HuH-7 (cell line): ENCODE measurements at places on chromosomes 5 and 9.

DNA sequence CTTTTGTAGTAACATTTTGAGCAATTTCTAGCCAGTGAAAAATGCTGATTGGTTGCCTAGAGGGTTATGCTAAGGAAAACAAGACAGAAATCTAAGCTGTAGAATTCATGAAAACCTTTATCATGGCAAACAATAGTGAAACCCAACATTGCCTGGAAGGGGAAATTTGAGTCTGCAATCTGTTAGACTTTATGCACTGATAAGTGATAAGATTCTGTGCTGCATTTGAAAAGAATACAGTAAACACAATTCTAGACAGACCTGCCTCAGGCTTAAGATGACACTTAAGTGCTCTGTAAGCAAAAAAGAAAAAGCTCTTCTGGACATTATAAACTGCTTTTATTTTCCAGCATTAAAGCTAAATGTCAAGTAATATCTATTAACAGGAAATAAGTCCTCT is 519.3 kb downstream of the ISL1 start:
- DNase-seq = no peak

- no peak for DNase-seq
These were observed 95.1 kb downstream of the DMXL1 start for GRCh38 chr5:119166026-119166425.

DNA sequence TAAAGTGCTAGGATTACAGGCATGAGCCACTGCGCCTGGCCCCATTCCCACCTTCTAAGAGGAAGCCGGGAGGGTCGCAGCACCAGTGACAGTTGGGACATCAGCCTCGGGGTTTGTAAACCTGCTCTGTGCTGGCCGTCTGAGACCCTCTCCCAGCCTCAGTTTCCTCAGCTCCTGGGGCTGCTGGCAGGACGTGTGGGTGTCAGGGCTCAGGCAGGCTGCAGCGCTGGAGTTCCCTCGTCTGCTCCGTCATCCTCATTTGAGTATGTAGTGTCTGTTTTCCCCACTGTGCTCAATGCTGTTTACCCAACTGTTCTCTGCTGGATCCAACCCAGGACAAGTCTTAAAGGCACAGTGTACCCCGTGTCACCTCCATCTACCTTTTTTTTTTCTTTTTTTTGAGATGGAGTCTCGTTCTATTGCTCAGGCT is 2.0 kb upstream of the NINJ1 start:
- no peak for DNase-seq

- DNase-seq = no peak
These were observed 39.9 kb downstream of the NEURL1B start for GRCh38 chr5:172680921-172681320.

GRCh38 chr9:126723807-126724172 is 81.0 kb upstream of the ZBTB43 start:
- DNase-seq = no peak

DNA sequence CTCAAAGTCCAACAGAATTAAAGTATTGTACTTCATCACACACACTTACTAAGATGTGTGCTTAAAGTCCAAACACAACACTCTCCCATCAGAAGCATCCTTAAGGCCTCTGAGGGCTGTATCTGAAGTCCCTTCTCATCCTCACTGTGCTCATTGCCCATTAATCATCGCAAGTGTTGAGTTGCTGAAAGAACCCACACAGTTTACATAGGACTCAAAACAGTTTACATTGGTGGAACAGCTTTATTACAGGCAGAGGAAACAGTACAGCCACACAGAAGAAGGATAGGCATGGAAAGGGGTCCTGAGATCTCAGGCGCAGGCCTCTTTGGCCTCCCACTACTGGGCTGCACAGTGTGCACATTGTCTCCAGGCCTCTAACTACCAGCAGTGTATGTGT is 113.4 kb downstream of the CMYA5 start:
- no peak for DNase-seq

- DNase-seq = peak; percentile 4
These were observed 42.8 kb downstream of the TIMD4 start for GRCh38 chr5:156920042-156920860.

GRCh38 chr9:95218773-95219172 is 98.7 kb downstream of the FANCC start:
- DNase-seq = no peak

DNA sequence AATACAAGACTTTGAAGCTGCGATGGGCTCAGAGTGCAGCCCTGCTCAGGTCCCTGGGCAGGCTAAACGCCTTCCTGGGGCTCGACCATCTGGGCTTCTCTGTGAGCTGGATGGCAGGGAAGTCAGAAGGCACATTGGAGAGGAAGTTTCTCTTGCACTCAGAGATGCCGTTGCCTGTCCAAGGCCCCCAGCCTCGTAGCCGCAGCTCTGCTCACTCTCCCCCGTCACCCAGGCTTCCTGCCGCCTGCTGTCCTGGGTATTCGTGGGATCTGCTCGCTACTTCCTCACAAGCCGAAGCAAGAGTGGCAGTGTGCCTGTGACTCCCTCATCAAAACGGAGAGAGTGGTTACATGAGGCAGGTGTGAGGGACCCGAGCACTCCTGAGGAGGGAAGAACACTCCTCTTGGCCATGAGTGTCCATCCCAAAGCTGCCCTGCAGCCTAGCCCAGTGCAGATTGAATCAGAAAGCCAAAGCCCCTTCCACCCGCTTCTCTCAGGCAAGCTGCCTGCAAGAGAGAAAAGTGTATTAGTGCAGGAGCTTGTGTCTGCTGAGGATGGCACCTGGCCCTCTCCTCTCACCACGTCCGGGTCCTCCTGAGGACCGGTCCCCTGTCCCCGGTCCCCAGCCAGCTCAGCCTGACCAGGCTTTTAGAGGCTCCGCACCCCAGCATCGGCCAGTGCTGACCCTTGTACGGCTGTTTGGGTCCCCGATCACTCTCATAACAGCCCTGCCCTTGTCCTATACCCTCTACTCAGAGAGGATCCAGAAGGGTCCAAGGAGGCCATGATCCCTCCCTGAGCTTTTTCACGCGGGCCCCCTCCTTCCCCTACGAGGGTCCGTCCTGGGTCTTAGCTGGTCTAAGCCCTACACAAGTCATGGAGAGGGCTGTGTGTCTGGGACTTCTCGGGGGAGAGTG is 7.3 kb downstream of the FCN2 start:
- DNase-seq = no peak

GRCh38 chr5:151123897-151124751 is 33.5 kb downstream of the ANXA6 start:
- DNase-seq = no peak

GRCh38 chr9:1238407-1238806 is 188.2 kb downstream of the DMRT2 start:
- no peak for DNase-seq

DNA sequence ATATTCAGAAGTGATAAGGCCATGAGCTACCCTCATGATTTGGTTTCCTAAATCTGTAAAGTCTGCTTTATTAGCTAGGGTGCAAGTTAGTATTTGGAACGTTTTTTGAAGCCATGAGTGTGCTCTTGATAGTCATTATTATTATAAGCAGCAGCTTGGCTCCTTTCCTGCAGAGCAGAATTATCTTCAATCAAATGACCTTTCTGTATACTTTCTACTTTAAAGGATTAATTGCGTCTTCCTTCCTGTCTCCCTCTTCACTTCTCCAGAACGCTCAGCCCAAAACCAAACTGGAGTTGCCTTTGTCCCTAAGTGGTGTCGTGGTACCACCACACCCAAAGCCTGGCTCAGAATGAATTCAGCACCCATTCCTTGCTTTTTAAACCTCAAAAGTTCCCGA is 211.3 kb downstream of the ARHGAP26 start:
- no peak for DNase-seq

- DNase-seq = no peak
These were observed 611.1 kb downstream of the HTR1A start for GRCh38 chr5:63351164-63351563.

GRCh38 chr9:128862401-128862851 is 19.3 kb downstream of the KYAT1 start:
- DNase-seq = no peak

DNA sequence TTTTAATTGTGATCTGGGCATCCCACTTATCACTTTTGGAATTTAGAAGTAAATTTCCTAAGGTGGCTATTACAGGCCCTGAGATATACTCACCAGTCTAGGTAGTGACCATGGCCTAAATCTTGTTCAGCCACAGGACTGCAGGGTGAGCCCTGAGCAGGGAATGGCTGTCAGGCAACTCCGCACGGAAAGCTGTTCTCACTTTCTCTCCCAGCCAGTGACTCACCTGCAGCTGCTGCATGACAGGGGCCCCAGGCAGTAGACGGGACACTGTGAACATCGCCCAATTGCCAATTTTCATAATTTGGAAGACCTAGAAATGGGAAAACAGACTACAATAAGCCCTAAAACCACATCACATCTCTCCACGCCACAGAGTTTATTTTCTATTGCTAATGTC is 69.6 kb upstream of the TAF1L start:
- DNase-seq = no peak

GRCh38 chr9:76985581-76985980 is 33.9 kb upstream of the FOXB2 start:
- no peak for DNase-seq

DNA sequence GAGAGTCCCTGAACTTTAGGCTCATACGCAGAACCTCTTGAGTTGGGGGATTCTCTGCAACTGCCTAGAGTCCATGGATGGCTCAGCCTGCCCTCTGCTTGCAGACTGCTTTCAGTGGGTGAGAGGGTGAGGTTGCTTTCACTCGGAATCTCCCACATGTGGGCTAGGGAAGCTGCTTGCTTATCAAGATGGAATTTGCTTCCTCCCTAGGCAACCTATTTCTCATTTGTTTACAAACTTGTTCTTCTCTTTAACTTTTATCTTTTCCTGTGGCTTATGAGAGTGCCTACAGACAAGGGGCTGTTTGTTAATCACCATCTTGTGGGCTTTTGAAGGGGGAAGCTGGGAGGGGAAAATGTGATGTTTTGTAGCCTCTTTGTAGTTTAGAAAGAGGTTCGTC is 10.0 kb downstream of the TLE4 start:
- peak; percentile 25 for DNase-seq

DNA sequence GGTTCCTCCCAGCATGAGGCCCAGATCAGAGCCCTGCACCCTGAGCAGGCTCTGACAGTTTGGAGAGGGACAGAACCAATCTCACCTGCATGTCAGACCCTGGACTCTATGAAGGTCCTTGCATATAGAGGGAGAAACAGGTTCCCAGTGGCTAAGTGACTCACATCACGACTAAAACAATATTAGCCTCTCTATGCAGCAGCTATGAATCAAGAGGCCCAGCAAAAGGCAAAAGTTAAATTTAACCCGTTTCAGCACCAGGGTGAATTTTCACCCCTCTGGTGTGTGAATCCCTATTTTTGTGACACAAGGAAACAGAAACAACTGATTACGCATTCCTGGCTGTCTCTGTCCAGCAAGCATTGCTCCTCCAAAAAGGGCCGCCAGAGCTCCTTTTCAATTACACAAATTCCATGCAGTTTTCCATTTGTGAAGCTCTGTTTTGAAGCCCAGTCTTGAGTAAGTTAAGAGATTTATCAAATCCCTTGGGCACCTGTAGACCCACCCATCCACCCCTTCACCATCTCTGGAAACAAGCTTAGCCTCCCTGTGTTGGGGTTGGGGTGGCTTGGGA is 136.6 kb downstream of the GABBR2 start:
- DNase-seq = no peak

DNA sequence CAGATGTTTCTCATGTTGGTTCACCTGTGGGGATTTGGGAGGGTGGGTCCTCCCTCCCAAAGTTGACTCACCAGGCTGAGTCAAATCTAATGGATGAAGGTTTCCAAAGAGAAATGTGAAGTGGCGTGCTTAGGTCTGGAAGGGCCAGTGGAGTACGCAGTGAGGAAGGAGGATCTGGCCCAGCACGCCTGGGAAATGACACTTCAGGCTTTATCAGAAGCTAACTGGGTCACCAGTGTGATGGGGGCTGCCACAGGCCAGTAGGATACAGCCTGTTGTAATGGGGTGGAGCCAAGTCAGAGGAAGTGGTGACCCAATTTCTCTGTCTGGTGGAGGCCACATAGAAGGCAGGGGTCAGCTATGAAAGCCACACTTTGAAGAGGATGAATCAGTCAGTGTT is 18.0 kb downstream of the POLR1E start:
- DNase-seq = no peak

DNA sequence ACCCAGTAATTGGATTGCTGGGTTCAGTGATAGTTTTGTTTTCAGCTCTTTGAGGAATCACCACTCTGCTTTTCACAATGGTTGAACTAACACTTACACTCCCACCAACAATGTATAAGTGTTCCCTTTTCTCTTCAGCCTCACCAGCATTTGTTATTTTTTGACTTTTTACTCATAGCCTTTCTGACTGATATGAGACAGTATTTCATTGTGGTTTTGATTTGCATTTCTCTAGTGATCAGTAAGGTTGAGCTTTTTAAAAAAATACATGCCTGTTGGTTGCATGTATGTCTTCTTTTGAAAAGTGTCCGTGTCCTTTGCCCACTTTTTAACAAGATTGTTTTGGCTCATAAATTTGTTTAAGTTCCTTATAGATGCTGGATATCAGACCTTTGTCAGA is 185.7 kb upstream of the CCNH start:
- DNase-seq = no peak

- no peak for DNase-seq
These were observed 55.5 kb downstream of the NNT start for GRCh38 chr5:43658509-43658908.

- DNase-seq = no peak
These were observed 5.1 kb upstream of the MOB3B start for GRCh38 chr9:27534658-27535209.

DNA sequence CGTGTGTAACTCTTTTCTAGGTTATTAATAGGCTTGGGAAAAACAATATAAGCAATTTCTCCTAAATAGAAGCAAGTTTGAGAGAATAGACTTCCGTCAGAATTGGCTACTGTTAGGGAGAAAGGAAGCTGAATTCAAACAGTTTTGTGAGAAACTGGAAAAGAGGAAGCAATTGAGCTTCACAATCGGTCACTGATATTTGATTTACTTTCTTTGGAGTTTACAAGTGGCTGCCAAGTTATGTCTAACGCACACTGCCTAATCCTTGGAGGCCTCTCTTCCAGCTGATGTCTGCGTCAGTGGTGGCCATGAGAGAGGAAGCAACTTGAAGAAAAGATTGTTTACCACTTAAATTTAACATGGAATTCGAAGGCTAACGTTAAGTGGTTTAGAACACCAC is 319.5 kb downstream of the ADGRV1 start:
- DNase-seq = no peak

DNA sequence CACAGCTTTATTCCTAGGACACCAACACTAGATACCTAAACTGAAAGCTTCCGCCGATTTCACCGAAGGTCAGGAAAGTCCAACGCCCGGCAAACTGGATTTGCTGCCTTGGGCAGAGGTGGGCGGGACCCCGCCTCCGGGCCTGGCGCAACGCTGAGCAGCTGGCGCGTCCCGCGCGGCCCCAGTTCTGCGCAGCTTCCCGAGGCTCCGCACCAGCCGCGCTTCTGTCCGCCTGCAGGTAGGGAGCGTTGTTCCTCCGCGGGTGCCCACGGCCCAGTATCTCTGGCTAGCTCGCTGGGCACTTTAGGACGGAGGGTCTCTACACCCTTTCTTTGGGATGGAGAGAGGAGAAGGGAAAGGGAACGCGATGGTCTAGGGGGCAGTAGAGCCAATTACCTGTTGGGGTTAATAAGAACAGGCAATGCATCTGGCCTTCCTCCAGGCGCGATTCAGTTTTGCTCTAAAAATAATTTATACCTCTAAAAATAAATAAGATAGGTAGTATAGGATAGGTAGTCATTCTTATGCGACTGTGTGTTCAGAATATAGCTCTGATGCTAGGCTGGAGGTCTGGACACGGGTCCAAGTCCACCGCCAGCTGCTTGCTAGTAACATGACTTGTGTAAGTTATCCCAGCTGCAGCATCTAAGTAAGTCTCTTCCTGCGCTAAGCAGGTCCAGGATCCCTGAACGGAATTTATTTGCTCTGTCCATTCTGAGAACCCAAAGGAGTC is at the start of gene CD274:
TSS of gene CD274 (plus strand) at position 184 of the 733 bp plus-strand sequence. CDS start 5,572 bp downstream, outside the sequence.
- peak; percentile 61 for DNase-seq
